ENCODE measurements at places on chromosomes 5 and 9.

GRCh38 chr5:107618242-107618641 is 52.5 kb downstream of the EFNA5 start:
- DNase-seq: no peak

GRCh38 chr5:64971513-64971912 is 202.8 kb downstream of the CWC27 start:
- DNase-seq: no peak

DNA sequence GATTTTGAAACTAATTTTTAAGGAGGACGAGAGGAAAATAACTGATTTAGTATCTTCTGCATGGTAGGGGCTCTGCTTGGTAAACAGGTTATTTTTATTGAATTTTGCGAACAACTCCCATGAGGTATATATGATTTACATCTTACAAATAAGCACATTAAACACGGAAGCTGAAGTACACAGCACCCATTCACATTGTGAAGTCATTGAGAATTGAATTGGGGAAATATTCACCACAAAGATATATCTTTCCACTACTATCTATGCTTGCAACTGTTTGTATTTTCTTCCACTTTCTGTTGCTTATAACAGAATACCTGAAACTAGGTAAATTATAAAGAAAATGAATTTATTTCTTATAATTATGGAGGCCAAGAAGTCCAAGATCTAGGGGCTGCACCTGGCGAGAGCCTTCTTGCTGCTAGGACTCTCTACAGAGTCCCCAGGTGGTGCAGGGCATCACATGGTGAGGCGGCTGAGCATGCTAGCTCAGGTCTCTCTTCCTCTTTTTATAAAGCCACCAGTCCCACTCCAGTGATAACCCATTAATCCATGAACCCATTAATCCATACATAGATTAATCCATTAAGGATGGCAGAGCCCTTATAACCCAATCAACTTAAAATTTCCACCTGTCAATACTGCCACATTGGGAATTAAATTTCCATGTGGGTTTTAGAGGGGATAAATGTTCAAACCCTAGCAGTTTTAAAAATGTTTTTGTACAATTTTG is 79.0 kb upstream of the ZNF608 start:
- DNase-seq: no peak

GRCh38 chr5:143251946-143252345 is 151.5 kb downstream of the NR3C1 start:
- no peak for DNase-seq

DNA sequence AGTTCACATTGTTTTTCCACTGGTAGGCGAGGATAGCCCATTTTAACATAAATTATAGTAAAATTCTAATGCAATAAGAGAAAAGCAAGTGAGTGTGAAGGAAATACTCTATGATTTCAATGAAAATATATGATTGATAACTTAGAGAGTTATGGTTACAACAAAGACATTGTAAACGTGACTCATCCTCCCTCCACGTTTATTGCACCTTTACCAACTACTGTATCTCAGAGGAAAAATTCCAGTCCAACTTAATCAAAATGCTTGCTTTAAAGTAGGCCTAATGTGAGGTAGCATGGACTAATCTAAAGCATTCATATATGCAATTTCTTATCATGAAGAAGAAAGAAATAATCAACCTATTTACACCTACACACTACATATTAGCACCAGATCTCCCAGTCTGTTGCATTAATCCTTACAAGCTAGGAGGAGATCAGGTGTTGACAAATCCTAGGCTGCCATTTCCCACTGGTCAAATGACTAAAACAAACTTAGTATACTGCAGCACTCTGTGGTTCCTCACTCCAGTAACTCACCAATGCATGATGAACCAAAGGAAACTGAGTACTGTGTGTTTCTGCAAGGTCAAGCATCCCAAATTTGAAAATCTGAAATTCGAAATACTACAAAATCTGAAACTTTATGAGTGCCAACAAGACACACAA is 41.7 kb downstream of the ECPAS start:
- no peak for DNase-seq

DNA sequence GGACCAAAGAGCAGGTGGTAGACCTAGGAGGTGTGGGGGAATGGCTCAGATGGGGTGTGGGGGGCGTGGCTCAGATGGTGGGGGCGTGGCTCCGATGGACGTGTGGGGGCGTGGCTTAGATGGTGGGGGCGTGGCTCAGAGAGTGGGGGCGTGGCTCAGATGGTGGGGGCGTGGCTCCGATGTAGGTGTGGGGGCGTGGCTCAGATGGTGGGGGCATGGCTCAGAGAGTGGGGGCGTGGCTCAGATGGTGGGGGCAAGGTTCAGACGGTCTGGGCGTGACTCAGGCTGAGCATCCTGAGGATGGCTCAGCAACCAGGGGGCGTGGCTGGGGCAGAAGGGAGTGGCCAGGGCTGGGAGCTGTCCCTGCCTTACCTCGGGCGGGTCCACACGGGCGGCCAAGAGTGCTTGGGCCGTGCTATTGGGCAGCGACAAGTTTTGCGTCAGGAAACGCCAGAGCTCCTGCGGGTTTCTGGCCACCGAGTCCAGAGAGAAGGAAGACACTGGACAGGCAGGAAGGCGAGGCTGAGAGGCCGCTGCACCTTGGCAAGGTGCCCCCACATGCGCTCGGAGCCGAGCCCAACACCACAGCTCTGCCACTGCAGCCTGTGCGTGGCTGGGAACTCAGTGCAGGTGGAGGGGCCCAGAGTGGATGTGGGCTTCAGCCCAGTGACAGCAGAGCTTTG is 5.9 kb downstream of the ABCA2 start:
- peak; percentile 94 for DNase-seq

GRCh38 chr5:134637116-134637721 is 4.6 kb upstream of the SAR1B start:
- DNase-seq: no peak

- no peak for DNase-seq
These were observed 2.0 kb upstream of the ROPN1L start for GRCh38 chr5:10439692-10440091.

All from HEK293T (cell line).